GM12878 (cell line): ENCODE measurements at places on chromosomes 5 and 9. TPM values are rescaled to one million over a fixed set of nuclear protein-coding genes. Genes with fewer than 3 reads are reported as not detected.

DNA sequence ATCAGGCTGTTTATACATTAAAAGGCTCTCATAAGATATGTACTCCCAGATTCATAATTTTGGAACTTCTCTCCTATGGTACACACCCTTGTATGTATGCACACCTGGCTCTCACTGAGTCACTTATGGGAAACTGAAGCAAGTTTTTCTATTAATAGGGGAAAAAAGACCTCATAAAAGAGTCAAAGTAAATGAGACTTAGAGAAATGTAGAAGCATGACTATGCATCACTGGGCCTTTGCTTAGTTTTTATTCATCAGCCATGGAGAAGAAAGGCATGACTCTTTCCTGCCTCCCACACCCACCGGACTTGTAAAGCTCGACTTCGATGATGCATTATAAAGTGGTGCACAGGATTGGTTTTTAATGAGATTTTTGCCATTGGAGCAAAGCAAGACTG, 28.2 kb downstream of the MTAP start:
- no peak overlapping the region; the same call in 1 of the 2 replicates for H3K27ac ChIP-seq
- no peaks in the 10 kb centered on the region for H3K27me3 ChIP-seq
- H3K4me3 ChIP-seq: no peak overlapping the region
- peaks cover 24% of the 10 kb centered on the region for H3K36me3 ChIP-seq
- no peak for DNase-seq

DNA sequence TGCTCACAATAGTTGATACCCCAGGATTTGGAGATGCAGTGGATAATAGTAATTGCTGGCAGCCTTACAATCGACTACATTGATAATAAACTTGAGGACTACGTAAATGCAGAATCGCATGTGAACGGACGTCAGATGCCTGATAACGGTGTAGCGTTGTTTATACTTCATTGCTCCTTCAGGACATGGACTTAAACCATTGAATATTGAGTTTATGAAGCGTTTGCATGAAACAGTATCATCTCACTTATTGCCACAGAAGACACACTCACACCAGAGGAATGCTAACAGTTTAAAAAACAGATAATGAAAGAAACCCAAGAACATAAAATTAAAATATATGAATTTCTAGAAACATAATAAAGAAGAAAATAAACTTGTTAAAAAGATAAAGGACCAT, 101.6 kb downstream of the GABBR2 start:
- no peak overlapping the region for H3K27ac ChIP-seq
- no peaks in the 10 kb centered on the region for H3K36me3 ChIP-seq
- no peak overlapping the region for H3K4me3 ChIP-seq
- H3K4me1 ChIP-seq: no peaks in the 10 kb centered on the region

DNA sequence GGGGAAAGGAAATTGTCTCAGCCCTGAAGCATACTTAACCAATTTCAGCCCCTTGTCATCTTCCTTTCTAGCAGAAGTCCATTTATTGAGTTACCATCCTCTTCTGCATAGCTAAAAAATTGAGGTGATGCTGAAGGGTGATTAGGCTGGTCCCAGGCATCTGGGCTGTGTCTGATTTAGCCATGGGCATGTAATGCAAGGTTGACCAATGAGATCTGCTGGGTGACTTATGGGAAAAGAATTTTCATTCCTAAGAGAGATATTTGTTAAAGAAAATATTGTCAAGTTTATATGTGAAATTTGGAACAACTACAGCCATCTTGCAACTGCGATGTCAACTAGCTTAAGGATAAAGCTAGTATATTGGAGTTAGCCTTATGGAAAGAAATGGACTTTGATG, 5.1 kb downstream of the ITGA2 start:
- H3K36me3 ChIP-seq: no peaks in the 10 kb centered on the region
- H3K27ac ChIP-seq: no peak overlapping the region
- no peak for DNase-seq
- H3K4me3 ChIP-seq: no peak overlapping the region
- H3K27me3 ChIP-seq: peaks cover 17% of the 10 kb centered on the region

- H3K36me3 ChIP-seq: no peaks in the 10 kb centered on the region
- no peak for DNase-seq
- no peaks in the 10 kb centered on the region; the same call in 1 of the 2 replicates for H3K27me3 ChIP-seq
- H3K4me3 ChIP-seq: no peak overlapping the region
Measured at GRCh38 chr9:122479062-122479461, 1.3 kb upstream of the OR1J1 start.

The LCNL1 gene
- total RNA-seq: not detected in 2 replicates

DNA sequence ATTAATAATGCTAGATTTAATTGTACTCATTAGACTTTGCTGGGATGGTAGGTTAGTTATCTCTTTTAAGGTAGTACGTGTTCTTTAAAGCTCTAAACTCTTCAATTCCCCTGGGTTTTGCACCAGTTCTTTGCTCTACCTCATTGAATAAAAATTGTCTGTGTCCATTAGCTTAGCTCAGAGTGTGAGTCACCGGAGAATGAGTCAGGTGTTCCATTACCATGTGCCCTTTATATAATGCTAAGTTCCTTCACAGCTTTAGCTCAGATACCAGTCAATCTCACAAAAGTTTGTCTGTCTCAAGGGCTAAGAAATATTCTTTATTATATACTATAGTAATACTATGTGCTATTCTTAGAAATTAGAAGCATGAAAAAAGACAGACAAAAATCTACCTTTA, 339.4 kb downstream of the PRELID2 start:
- H3K36me3 ChIP-seq: no peaks in the 10 kb centered on the region
- no peak overlapping the region for H3K4me3 ChIP-seq
- no peak overlapping the region for H3K27ac ChIP-seq
- H3K4me1 ChIP-seq: no peaks in the 10 kb centered on the region

DNA sequence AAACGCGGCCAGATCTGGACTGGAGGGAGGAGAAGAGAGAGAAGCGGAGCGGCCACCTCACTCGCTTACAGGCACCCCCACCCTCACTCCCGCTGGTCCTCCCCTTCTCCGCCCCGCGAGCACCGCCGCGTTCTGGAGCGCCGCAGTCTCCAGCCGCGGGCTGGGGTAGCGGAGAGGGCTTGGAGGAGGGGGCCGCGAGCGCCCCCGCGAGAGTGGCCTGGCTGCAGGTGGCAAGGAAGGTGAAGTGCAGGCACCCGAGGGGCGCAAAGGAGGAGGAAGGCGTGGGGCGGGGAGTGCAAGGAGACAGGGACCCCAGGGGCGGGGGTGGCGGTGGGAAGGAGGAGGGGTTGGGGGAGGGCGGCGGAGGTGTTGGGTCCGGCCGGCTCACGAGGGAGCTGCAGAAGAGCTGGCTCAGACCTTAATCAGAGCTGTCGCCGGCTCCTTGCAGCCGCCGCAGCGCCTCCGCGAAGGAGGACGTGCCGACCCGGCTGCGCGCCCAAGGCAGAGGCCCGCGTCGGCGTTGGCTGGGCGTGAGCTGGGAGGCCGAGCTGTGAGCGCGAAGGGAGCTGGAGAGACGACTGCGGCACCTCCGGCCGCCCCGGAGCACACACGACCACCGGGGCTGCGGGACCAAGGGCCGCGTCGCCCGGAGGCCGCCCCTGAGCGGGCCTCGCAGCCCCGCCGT, at the start of gene DMRT3:
TSS of gene DMRT3 (plus strand) at position 398 of the 685 bp plus-strand sequence. CDS start 347 bp downstream, outside the sequence.
- no peaks in the 10 kb centered on the region for H3K36me3 ChIP-seq
- H3K4me1 ChIP-seq: no peaks in the 10 kb centered on the region
- peaks cover 25% of the 10 kb centered on the region for H3K27me3 ChIP-seq
- H3K4me3 ChIP-seq: no peak within 1 kb of the TSS

DNA sequence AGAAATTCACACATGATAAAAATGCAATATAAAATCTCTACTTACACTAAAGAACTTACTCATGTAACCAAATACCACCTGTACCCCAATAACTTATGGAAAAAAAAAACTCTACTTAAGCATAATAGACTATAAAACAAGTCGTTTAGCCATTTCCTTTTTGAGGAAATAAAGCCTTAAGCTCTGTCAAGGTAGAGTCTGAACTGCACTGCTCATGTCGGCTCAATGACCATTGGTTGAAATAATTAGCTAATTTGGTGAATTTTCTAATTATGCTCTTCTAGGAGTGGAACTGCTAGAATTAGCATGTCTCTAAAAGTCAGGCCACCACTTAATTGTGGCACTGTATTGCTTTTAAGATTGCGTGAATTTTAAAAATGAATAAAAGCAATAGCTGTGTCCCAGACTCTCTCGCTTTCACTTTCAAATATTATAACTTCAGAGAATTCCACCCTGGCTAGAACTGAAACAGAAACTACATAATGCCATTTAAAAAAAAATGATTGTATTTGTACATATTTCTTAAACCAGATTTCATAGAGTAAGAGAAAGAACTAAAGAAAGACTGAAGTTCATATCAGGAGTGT, 113.0 kb upstream of the PCA3 start:
- H3K27me3 ChIP-seq: no peaks in the 10 kb centered on the region
- no peak overlapping the region for H3K27ac ChIP-seq
- no peak for DNase-seq
- peaks cover 4% of the 10 kb centered on the region for H3K4me1 ChIP-seq
- H3K36me3 ChIP-seq: no peaks in the 10 kb centered on the region

- no peaks in the 10 kb centered on the region for H3K27me3 ChIP-seq
- no peak for DNase-seq
Measured at GRCh38 chr5:57332361-57332760, 150.2 kb downstream of the ACTBL2 start.

The MCCC2 gene
- total RNA-seq: 85.6 and 87.9 TPM in 2 replicates

- H3K27ac ChIP-seq: no peak overlapping the region
- peaks cover 5% of the 10 kb centered on the region; the same call in 1 of the 2 replicates for H3K4me1 ChIP-seq
- H3K4me3 ChIP-seq: no peak overlapping the region
- no peaks in the 10 kb centered on the region for H3K27me3 ChIP-seq
- peak; percentile 44 for DNase-seq
Measured at GRCh38 chr5:119435436-119436132, 16.7 kb upstream of the HSD17B4 start.

DNA sequence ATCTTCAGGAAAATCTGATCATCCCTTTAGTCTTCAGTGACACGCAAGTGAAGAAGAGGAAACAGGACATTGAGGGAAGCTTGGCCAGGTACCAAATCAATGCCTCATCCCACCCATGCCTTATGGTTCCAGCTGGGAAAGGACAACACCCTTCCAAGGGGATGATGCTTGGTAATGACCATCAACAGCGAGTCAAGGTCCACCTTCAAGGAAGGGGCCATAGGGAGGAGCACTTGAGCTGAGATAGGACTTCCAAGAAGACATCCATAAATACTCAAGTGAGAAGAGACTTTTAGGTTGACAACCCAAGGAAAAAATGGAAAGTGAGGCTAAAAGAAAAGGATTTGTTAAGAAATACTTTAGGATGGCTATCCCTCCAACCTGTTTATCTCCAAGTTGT, 27.1 kb upstream of the GAS1 start:
- H3K27ac ChIP-seq: no peak overlapping the region
- no peak overlapping the region for H3K4me3 ChIP-seq
- H3K27me3 ChIP-seq: no peaks in the 10 kb centered on the region; the same call in 1 of the 2 replicates

GRCh38 chr5:109953761-109954160, 264.0 kb downstream of the MAN2A1 start:
- H3K27ac ChIP-seq: no peak overlapping the region
- H3K4me3 ChIP-seq: no peak overlapping the region
- H3K36me3 ChIP-seq: no peaks in the 10 kb centered on the region
- H3K27me3 ChIP-seq: no peaks in the 10 kb centered on the region
- DNase-seq: no peak
